ENCODE measurements at places on chromosomes 11 and 22. TPM values are rescaled to one million over a fixed set of nuclear protein-coding genes. Genes with fewer than 3 reads are reported as not detected.

The TEX54 gene
- not detected for total RNA-seq

The OR52N4 gene
- 2.3 TPM for total RNA-seq

The SCUBE2 gene
- not detected for total RNA-seq

The DRD2 gene
- total RNA-seq: not detected

GRCh38 chr11:41978945-41979344 is 519.5 kb upstream of the LRRC4C start:
- no peak overlapping the region for H3K27ac ChIP-seq
- no peaks in the 10 kb centered on the region for H3K36me3 ChIP-seq
- H3K27me3 ChIP-seq: no peaks in the 10 kb centered on the region
- H3K4me1 ChIP-seq: no peaks in the 10 kb centered on the region
- no peak overlapping the region for H3K4me3 ChIP-seq

- peaks cover 5% of the 10 kb centered on the region for H3K27me3 ChIP-seq
- H3K27ac ChIP-seq: no peak overlapping the region
- H3K4me3 ChIP-seq: peak overlapping the region; percentile 23
- H3K36me3 ChIP-seq: no peaks in the 10 kb centered on the region
- H3K4me1 ChIP-seq: peaks cover 23% of the 10 kb centered on the region
- DNase-seq: peak; percentile 93
Measured at GRCh38 chr11:1389103-1389931, 417 bp upstream of the BRSK2 start.

GRCh38 chr11:117803896-117804295 is 6.9 kb upstream of the DSCAML1 start:
- no peaks in the 10 kb centered on the region for H3K36me3 ChIP-seq
- DNase-seq: no peak
- no peaks in the 10 kb centered on the region for H3K4me1 ChIP-seq

GRCh38 chr11:46905806-46906205 is 12.5 kb downstream of the LRP4 start:
- peaks cover 25% of the 10 kb centered on the region for H3K27me3 ChIP-seq
- no peak for DNase-seq
- no peaks in the 10 kb centered on the region for H3K4me1 ChIP-seq
- H3K27ac ChIP-seq: no peak overlapping the region
- no peak overlapping the region for H3K4me3 ChIP-seq

DNA sequence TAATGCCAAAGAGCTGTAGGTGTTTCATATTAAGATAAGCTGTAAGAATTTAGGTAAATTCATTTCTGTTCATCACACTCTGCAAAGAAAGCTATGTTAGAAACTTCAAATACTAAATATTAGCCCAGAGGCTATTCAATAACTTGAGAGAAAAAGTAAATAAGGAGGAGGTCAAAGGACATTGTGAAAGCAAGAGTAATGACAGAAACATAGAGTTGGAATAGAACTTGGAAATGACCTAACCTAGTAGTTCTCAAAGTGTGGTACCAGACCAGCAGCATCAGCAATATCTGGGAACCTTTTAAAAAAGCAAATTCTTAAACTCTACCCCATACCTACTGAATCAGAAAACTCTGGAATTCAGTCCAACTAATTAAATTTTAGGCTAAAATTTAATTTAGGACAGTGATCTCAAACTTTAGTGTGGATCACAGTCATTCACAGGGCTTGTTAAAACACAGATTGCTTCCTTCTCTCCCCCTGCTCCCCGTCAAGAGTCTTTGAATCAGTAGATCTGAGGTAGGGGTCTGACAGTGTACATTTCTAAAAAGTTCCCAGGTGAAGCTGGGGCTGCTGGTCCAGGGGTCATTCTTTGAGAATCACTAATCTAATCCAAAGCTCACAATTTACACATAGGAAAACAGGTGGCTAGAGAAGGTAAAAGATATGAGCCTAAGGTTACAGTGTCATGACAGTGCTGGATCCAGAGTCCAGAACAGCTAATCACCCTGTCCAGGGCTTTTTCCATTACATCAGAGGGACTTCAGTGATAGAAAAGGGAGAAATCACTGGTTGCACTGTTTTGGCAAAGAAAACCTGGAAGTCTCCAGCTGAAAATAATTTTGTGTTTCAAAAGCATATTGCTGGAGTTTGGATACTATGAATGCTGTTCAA is 241.1 kb downstream of the SOX6 start:
- H3K4me3 ChIP-seq: no peak overlapping the region
- no peaks in the 10 kb centered on the region for H3K27me3 ChIP-seq
- no peak overlapping the region for H3K27ac ChIP-seq
- H3K4me1 ChIP-seq: no peaks in the 10 kb centered on the region
- no peaks in the 10 kb centered on the region for H3K36me3 ChIP-seq

GRCh38 chr11:119859684-119860083 is 130.7 kb upstream of the NECTIN1 start:
- no peaks in the 10 kb centered on the region for H3K36me3 ChIP-seq
- no peak overlapping the region for H3K4me3 ChIP-seq
- no peak for DNase-seq
- H3K27ac ChIP-seq: no peak overlapping the region
- no peaks in the 10 kb centered on the region for H3K4me1 ChIP-seq

GRCh38 chr11:69541501-69542313 is 60.2 kb downstream of the LINC01488 start:
- no peak overlapping the region for H3K27ac ChIP-seq
- H3K36me3 ChIP-seq: no peaks in the 10 kb centered on the region
- peaks cover 1% of the 10 kb centered on the region for H3K4me1 ChIP-seq

GRCh38 chr11:63874511-63874910 is 35.6 kb downstream of the MARK2 start:
- no peaks in the 10 kb centered on the region for H3K27me3 ChIP-seq
- H3K4me3 ChIP-seq: no peak overlapping the region
- H3K36me3 ChIP-seq: no peaks in the 10 kb centered on the region
- DNase-seq: no peak
- no peak overlapping the region for H3K27ac ChIP-seq
